HCT116 (cell line): ENCODE measurements at places on chromosomes 7 and 10. TPM values are rescaled to one million over a fixed set of nuclear protein-coding genes. Genes with fewer than 3 reads are reported as not detected.

The NEUROD6 gene
- total RNA-seq: not detected

DNA sequence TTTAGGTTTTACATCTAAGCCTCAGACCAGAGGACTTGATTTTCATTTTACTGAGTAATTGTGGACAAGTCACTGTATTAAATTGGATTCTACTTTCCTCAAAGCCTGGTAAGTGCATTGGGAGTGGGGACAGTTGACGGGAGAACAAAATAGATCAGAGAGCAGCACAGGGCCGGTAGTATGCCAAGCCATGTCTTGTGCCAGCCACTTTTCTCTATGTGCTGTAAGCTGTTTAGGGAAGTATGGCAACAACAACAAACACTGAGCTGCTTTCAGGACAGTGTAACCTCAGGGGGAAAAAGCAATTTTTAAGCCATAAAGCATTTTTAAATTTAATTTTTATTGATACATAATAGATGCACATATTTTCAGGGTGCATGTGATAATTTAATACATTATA, 365.9 kb upstream of the IGFBP3 start:
- no peak for DNase-seq

GRCh38 chr7:117982071-117983055, 109.1 kb upstream of the CTTNBP2 start:
- DNase-seq: no peak

GRCh38 chr10:94065362-94065761, 71.6 kb downstream of the PLCE1 start:
- DNase-seq: no peak

The LRRC18 gene
- total RNA-seq: not detected

DNA sequence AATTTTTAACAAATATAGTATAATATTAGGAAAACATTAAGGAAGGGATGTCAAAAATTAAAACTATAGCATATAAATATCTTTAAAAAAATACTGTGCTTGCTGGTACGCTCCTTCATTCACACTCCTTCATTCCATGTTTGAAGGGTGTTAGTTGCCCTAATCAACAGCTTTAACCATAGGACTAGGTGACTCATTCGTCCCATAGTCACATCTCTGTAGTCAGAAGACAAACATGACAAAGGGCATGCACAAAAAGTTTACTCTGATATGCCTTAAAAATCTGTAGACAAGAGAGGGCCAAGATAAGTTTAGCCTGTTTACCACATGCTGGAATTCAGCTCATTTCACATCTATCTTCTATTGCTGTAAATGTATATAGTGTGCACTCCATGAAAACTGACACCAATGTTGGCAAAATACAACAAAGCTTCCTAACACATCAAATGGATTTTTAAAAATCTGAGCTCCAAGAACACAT, 646 bp downstream of the FAM13C start:
- no peak for DNase-seq

DNA sequence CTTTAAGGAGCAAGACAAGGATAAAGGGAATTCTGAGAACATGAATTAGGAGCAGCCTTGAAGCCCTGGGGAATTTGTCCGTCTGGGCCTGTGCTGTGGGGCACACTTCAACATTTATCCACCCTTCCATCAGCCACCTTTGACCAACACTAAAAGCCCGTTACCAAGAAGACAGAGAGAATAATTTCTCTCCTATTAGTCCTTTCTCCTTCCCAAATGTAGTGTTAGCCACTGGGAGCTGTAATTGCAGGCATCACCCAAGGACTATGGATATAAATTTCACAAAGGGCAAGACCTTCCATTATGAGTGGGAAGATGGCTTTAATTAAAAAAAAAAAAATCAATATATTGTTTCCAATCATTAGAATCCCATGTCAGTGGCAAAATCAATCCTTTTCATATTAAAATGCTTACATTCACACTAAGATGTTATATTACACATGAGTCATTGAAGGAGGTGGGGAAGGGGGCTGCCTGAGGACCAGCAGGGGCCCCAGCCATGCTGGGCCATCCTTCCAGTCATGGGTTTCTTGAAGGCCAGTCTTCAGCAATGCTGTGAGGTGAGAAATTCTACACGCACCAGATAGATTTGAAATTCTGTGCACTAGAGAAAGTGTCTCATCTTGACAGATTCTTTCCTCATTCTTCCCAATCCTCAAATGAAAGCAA, 292.5 kb upstream of the NRP1 start:
- no peak for DNase-seq

The GPC2 gene
- total RNA-seq: 17.9 TPM

The BAIAP2L1 gene
- total RNA-seq: 61.2 TPM

DNA sequence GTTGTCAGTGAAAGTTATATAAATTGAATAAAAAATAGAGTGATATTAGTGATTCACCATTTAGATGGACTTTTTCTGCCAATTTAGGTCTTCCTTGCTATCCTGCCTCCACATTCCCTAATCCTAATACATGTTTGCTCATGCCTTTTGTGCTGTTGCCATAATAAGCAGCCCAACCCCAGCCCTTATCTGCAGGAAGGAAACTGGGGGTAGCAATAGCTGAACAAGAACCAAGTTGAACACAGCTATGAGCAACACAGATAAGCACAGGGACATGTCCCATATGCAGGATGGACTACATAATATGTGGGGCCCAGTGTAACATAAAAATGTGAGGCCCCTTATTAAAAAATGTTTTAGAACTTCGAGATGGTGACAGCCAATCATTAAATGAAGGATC, 91.2 kb upstream of the AHR start:
- DNase-seq: no peak

GRCh38 chr7:146557971-146558469, 441.4 kb downstream of the CNTNAP2 start:
- DNase-seq: no peak

GRCh38 chr10:33112831-33113455, 154.9 kb upstream of the ITGB1 start:
- DNase-seq: no peak

The CUBN gene
- 1.2 TPM for total RNA-seq

The AKR1C8 gene
- not detected for total RNA-seq

GRCh38 chr10:96473866-96474265, 39.9 kb downstream of the TLL2 start:
- no peak for DNase-seq

DNA sequence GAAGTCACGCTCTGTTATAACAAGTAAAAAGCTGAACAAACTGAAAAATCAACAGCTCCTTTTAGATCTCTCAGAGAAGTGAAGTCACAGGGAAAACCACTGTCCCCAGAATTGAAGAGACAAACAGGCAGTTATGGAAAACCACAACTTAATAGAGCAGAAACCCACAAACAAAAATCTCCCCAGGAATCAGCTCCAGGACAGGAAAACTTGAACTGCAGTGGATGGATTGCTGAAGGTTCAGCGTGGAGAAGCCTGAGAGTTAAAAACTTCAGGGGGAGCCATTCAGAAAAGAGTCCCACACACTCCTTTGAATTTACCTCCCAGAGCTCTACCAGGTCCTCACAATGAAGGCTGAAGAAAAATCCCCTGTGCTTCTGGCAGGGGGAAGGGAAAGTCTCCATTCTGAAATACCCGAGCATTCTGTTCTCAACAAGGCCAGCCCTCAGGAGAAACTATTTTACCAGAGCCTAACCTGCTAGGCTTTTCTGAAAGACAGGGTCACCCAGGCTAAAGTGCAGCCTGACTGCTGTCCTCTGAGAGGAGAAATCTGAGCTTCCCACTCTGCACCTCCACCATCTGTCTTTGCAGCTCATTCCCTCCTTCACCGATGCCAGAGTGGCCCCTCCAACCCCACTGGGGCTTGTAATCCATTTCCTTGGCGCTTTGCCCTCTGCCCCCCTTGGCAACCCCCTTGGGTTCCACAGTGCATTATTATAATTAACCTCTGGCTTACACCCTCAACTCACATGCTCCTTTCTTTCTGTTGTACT, 65.0 kb upstream of the CCNY start:
- DNase-seq: no peak

DNA sequence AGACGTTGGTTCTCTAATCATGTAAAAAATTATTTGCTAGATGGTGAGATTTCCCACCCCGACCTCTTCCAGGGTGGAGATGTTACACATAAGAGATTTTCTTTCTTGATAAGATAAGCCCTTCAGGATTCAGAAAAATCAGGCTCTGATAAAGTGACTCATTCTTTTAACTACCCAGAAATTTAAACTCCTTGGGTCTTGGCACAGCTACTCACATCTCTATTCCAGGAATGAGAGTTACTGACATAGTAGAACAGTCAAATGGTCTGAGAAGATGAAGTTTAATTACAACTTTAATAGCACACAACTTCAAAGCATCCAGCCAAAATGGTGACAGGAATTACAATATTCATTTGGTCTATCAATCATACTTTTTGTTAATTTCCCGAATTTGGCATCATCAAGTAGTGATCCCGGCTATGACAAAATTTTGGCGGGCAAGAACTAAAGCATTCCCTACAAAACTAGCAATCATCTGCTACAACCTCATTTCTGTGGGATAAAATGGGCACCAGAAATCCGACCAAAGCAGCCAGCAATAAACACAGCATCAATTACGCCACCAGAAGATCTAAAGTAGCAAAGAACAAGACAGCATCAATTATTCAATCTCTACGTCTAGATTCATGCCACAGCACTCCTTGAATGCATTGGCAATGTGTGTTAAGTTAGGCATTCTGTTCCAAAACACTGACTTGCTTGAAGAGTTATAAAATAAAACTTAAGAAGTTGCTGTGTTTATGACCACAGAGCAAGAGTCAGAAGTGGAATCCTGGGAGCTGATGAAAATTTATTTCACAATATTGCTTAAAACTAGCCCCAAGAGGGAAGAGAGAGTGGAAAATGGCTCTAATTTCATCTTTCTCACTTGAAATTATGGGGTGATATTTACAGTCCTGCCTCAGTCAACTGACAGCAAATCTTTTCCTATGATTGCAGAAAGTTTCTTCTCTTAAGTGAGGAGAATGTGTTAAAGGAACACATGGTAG, 565.7 kb upstream of the ANKRD30A start:
- no peak for DNase-seq

GRCh38 chr10:598415-599170, 90.9 kb downstream of the DIP2C start:
- DNase-seq: no peak

DNA sequence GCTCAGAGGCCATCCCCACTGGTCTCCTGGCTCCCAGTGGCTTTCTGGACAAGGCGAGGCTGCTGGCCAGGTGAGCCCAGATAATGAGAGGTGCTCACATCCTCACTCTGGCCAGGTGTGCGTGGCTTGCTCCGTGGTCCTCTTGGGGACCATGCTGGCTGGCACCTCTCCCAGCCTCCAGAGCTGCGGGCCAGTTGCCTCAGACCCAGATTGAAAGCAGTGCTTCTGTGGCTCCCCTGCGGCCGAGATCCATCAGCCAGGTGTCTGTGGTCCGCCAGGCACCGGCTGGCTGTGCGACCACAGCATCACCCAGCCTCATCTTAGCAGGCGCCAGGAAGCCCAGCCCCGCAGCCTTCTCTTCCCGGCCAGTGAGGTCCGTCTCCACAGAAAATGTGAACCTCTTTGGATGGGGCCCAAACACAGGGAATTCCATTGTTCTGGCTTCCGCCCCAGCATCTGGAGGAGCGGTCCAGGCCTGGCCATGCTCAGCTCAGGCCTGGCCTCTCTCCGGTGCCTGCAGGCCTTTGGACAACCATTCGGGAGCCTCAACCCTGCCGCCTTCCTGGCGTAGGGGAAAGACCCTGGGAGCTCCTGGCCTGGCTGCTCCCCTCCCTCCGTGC, 5.2 kb upstream of the TTYH3 start:
- no peak for DNase-seq

DNA sequence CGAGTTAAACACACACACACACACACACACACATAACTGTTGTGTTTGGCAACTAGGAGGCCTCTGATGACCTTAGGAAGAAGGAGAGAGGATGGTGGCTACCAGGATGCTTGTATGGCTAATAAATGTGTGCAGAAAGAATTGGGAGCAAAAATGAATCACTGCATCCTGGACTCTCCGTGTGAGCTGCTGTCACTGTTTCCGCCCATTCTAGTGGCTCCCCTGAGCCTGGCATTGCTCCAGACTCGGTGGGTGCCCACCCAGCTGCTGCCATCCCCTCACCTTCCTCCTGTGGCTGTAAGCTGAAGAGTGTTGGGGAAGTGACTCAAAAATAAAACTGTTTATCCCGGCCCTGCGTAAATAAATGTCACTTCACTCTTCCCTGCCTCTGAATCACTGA, 149.5 kb upstream of the MINDY3 start:
- no peak for DNase-seq

The WDR11 gene
- total RNA-seq: 48.3 TPM

The FBXL13 gene
- total RNA-seq: 1.0 TPM

- DNase-seq: no peak
Measured at GRCh38 chr10:12218991-12219390, 23.0 kb downstream of the CDC123 start.

DNA sequence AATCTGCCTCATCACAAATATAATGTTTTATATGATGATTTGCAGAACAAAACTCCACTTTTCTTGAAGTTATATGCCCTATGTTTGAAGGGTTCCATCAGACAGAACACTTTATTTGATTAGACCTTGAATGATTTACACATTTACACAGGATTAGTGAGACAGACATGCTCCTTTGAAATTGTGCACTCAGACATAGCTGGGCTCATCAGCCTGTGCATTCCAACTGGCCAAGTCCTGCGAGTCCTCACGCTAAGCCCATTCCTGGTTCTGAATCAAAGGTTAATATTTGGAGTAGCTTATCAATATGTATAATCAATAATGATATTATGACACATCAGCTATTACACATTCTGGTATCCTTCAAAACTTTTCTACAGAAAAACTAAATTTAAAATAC, 173.6 kb downstream of the MBL2 start:
- no peak for DNase-seq

DNA sequence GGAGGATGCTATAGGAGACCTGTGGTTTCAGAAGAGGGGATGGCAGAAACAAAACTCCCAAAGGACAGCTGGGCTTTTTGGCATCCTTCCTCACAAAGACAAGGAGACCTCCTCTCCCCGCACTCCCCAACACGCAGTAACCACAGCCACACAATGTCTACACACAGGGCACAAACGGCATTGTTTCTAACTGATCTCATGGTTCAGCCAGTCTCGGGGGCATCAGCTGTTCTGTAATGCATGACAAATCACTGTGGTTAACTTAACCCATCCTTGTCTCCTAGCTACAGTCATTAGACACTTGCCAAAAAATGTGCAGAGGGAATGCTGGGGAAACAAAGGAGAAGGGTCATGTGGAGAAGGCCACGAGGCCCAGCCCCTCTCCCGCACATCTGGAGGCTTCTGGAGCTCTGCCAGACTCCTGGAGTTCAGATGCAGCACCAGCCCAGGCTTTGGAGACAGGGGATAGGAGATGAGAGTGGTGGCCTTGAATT, 7.6 kb upstream of the ADAMTS14 start:
- no peak for DNase-seq

GRCh38 chr7:128954830-128955802, 17.4 kb downstream of the IRF5 start:
- no peak for DNase-seq
